ENCODE measurements at places on chromosomes 4 and X.

DNA sequence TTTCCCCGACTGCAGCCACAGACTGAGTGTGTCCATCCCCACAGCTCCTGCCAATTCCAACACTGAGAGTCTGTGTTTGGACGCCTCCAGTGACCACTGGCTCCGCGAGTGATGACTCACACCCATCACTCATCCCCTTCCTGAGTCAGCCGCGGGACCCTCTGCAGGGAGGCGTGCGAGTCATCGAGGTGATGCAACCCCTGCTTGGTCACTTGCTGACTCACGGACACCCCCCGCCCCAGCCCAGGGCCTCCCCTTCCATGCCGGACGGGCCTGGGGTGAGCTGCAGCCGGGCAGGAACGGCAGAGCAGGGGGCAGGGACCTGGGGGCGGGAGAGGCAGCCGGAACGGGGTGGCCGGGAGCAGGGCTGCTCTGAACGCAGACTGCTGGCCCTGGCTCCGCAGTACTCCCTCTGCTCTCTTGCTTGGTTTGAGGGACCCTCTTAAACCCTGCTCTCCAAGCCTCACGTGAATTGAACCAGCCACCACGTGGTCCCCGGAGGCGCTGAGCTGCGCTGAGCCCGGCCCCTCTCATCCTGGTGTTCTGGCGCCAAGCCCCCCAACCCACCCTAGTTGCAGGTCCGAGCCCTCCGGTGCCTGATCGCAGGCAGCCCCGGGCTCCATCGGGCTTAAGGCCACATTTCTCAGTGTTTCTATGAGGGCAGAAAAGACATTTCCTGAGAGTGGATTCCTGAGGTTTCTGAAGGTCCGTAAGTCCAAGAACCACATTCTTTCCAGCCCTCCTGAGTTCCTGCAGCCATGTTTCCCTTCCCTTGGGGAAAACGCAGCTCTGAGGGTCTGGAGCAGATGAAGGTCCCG lies 32.4 kb downstream of the FGFRL1 start:
- peak; percentile 99 for DNase-seq

- DNase-seq, result no peak
Observed at GRCh38 chr4:47505666-47506065, 20.6 kb downstream of the ATP10D start.

- DNase-seq, result no peak
Observed at GRCh38 chrX:151609222-151609621, 45.7 kb downstream of the PASD1 start.

GRCh38 chr4:48509543-48509942 lies 19.5 kb downstream of the ZAR1 start:
- no peak for DNase-seq

DNA sequence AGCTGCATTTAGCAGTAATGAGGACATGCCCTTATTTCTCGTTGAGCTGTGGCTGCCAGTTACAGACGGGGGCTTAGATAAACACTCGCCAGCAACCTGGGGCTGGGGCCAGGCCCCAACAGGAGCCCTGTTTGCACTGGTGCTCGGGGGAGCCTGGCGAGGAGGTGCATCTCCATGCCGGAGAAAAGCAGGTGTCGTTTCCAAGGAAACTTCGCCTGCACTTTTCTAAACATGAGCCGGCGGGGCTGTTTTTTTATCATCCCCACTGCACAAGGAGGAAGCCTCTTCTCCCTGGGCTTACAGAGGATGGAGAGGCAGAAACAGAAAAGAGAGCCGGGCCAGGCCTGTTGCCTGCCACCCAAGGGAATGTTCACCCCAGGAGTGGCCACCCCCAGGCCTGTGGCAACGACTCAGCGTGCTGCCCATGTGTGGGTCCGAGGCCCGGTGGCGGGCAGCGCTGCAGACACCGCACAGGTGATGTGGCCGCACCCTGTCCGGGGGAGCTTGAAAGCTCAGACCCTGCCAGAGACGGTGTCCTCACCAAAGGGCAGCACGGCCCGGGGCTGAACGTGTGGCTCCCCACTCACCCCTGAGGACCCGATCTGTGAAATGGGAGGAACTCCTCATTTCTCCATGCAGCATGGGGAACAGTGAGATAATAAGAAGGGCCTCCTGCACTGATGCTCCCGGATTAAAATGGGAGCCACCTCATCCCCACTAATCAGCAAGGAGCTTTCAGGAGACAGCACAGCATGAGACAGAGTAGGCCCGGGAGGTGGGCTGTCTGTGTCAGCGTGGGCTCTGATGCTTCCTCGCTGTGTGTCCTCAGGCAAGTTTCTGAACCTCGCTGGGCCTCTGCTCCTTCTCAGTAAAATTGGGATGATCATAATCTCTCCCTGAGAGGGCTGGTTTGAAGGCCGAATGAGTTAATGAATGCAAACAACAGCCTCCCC lies 33.8 kb upstream of the ADRA2C start:
- no peak for DNase-seq

DNA sequence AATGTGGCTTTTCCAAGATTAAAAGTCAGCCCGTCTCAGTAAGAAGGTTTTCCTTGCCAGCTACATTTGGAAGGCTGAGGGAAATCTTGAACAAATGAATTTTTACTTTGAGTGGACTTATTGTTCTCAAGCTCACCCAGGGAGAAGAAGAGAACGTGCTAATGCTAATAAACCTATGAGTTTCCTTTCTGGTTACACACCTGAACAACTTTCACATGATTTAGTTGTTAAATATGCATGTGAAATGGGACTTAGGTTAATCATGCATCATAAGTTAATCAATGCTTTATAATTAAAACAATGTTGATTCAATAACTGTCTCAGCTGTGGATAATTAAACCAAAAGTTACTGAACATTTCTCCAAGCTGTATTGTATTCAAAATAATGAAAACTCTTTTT lies 33.9 kb downstream of the DIPK2B start:
- DNase-seq, result no peak

DNA sequence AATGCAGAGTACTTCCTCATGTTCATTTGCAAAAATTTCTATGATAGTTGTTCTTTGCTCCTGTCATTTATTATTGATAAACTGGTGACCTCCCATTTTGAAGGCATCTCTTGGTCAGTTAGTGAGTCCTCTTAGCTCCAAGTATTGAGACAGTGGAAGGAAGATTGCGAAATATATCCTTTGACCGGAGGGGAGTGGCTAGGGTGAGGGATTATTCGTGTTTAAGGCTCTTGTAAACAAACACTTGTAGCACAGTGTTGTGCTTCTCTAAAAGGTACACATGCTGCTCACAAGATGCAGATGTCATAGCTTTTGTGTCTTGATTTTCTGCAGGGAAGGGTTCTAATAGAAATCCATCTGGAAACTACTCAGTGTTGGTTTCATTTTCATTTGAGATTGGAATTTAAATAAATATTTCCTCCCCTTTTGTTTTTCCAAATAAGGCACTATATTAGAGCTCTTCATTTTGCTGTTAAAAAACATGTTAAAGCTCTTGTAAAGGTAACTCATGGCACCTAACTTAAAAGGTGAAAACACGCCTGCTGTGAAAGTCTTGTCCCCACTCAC lies 21.8 kb downstream of the TXLNG start:
- DNase-seq, result peak; percentile 65

DNA sequence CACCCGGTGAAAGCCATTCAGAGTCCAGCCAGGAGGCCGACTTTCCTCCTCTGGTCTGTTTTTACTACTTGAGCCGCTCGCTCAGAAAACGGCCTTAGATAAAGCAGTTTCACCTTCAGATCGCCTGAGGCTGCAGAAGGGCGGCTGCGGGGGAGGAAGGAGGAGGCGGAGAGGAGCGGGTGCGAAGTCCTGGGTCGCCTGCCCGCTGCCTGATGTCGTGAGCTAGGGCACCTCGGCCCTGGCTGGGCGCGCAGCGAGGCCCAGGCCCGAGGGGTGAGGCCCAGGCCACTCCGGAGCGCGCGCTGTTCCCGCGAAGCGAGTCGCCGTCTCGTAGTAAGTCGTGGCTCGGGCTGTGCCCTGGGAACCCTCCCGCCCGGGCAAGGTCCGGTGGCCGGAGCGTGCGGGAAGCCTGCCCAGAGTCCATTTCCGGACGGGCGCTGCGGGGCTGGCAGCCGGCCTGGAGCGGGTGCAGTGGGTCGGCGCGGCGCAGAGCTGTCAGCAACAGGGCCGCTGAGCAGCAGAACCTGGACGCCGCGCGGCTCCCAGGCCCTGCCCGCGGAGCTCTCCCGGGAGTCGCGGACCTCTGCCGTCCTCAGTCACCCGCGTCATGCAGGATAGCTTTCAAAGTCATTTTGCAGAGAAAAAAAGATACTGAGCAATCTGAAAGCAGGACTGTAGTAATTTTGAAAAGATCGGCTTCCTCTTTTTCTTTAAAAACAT lies 18.6 kb downstream of the TRIM2 start:
- DNase-seq, result peak; percentile 48

GRCh38 chr4:19298998-19299397 lies 952.7 kb upstream of the SLIT2 start:
- DNase-seq, result no peak

DNA sequence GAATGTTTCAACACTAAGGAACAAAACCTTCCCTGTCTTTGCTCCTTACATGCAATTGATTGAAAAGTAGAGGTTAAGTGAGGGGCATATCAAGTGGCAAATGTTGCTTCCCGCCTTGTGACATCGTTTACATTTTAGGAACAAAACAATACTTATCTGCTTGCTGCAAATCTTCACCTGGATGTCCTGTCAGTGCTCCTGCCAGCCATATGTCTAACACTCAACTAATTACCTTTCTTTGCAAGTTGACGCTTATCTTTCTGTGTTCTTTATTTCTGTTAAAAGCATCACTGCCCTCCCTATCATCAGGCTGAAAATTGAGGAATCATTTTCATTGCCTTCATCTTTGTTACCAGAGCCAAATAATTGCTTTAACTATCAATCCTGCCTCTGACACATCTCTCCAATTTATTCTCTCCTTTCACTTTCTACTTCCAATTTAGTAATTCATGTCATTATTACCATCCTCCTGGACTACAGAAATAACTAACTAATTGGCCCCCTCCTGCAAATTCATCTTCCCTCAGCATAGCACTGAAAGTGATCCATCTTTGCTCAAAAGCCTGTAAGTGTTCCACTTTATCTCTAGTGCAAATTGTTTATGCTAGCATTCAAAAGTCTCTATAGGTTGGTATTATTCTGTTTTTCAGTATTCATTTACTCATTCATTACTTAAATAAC lies 298.7 kb upstream of the ATOH1 start:
- no peak for DNase-seq

DNA sequence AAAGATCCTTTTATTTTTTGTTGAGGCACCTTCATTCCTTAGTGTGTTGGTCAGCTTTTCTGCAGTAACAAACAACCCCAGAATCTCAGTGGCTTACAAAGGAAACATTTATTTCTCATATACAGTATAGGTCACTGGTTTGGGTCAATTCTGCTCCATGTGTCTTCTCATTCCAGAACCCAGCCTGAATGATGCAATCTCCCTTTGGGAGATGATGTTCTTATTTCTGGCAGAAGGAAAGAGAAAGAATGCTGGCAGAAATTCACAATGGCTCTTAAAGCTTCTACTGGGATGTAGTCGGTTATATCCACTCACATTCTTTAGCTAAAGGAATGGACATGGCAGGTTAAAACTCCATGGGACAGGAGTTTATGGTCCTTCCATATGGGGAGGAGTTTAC lies 42.3 kb downstream of the IDS start:
- peak; percentile 58 for DNase-seq

- no peak for DNase-seq
Observed at GRCh38 chrX:151765026-151765425, 30.5 kb downstream of the CNGA2 start.

GRCh38 chrX:10576777-10577447 lies 43.5 kb downstream of the MID1 start:
- DNase-seq, result no peak

DNA sequence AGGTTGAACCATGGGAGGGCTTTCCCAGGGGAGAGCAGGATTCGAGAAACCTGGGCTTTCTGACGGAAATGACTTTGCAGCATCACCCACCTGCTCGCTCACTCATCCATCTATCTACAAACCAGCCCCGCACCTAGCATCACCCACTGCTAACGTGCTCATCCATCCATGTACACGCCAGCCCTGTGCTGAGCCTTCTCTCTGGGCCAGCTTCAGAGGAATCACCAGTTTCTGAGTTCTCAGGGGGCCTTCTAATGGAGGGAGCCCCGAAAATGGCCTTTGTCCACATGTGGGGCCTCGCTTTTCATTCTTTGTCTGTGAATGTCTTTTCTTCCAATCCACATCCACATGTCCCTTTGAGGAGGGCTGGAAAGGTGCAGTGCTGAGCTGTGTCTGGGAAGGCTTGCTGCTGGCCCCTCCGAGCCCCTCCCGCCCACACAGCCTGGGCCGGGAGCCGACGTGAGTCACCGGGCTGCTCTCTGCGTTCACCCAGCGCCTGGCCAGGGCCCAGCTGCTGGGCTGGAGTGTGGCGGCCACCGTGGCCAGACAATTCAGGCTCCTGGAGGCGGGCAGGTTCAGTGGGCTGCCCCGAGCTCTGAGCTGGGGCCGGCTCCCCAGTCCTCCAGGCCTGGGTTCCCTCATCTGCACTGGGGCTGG lies 14.7 kb downstream of the SORCS2 start:
- peak; percentile 88 for DNase-seq

GRCh38 chr4:16218950-16219349 lies 7.3 kb downstream of the TAPT1 start:
- DNase-seq, result no peak

- peak; percentile 37 for DNase-seq
Observed at GRCh38 chrX:28639451-28639850, 52.2 kb downstream of the IL1RAPL1 start.
